ENCODE measurements at places on chromosomes 16 and 17.

DNA sequence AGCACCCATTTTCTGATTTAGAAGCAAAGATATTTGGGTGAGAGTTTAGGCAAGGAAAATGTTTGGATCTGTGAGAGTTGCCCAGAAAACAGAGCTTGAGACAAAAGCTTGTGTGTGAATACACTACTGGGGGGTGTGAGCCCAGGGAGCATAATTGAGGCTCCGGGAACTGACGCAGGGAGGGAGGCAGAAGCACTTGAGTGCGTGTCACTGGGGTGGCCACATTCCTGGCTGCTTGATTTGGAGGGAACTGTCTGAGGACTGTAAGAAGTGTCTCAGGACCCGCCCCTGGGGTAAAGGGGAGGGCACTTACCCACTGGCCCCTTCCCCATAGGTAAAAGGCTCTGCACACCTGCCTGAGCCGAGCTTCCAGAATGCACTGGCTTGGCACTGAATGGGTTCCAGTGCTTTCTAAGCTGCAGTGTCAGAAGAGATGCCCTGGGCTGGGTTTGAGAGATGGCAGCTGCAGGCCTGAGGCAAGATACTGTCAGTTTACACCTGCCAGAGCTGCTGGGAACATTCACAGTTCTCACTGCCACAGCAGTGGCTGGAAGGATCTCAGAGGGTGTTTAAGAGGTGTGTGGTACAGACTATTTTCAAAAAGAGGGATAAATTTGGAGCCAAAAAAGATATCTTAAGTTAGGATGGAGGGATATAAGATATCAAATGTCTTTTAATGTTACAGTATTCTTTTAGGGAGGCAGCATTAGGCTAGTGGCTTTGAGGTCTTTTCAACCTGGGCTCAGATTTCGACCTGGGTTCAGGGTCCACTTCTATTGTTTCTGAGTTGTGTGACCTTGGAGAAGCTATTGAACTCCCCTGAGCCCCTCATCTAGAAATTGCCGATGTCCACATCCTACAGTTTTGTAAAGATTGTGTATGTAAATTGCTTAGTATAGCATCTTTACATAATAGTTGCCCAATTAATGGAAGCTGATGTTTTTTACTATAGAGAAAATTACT is 6.9 kb upstream of the TEX2 start:
- DNase-seq, result no peak

GRCh38 chr16:56258508-56259424 is 67.5 kb downstream of the GNAO1 start:
- no peak for DNase-seq

DNA sequence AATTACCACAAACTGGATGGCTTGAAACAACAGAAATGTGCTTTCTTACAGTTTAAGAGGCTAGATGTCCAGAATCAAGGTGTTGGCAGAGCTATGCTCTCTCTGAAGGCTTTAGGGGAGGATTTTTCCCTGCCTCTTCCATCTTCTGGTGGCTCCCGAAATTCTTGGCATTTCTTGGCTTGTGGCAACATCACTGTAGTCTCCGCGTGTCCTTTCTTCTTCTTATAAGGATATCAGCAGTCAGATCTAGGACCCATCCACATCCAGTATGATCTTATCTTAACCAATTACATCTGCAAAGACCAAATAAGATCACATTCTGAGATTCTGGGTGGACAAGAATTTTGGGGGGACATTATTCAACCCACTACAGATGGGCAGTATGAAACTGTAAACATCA is 119.2 kb upstream of the PMFBP1 start:
- no peak for DNase-seq

DNA sequence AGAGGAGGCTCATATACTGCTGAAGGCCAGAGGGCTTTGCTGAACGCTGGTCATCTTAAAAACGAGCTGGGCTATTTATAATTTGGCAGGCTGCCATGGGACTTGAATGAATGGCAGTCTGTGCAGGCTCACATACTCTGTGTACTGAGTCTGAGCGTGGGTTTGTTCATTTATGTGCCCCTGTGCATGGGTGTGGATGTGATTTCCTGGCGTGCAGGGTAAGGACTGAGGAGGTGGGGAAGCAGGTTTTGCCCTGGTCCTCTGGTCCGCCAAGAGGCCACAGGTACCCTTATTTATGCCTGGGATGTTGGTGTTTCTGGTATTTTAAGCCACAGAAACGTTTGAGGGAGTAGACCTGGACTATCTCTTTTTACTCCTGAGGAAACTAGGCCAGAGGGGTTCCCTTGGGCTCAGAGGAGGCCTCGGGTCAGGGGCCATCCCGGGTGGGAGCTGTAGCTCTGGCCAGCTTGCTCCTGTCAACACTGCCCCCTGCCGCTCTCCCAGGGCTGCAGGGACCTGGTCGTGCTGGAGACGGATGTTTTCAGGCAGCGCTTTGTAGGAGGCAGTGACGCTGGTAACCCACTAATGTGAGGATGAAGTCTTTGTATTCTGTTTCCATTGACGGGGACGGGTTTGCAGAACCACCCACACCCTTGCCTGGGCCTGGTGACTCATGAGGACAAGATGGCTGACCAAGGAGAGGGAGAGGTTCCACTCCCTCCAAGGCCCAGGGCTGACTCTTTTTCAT is 184.4 kb downstream of the MSI2 start:
- DNase-seq, result no peak

DNA sequence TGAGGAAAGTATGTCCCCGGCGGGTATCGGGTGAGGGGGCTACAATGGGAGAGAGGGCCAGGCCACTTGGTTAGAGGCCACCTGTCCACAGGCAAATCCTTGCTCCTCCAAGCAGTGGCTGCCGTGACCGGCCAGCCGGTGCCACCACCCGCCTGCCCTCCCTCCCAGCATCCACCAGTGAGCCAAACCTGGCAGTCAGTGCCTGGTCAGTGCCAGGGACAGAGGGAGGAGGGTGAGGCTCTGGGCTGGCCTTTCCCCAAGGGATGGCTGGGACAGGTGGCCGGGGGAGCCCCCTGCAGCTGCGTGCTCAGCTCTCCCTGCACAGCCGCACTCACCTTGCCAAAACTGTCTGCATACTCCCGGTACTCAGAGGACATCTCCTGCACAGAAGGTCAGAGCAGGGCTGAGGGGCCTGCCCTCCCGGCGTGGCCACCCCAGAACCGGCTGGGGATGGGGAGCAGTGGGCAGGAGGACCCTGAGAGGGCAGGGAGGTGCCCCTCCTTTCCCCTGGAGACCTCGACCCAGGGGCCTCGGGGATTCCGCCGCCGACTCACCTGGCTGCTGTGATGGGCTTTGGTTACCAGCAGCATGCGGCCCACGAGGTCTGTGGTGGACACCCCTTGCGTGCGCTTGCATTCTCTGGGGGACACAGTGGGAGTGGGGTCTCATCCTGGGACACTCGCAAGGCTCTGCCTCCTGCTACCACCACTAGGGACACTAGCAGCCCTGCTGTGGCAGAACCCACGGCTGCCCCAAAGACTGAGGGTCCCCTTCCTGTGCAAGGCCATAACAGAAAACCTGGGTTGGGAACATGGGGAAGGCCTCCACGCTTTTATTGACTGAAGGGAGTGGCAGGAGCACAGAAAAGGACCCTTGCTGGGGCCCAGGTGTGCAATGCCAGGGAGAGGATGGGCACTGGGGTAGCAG is 3.7 kb downstream of the PCYT2 start:
- DNase-seq, result no peak

GRCh38 chr16:57156351-57156703 is 29.5 kb downstream of the PSME3IP1 start:
- no peak for DNase-seq

DNA sequence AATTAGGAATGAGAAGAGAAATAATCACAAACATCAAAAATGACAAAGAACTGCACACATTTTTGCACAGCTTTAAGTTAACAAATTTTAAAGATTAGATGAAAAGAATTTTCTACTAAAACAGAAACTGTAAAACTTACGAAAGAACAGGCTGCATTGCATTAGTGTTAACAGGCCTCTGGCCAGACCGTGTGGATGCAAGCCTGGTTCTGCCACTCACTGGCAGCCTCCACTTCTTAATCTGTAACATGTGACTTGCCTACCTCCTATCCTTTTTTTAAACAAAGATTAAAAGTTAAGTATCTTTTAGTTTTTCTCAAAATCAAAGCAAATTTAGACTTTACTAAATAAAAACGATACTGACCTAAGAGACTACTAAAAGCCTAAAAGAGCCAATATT is 37.5 kb downstream of the CREBBP start:
- DNase-seq, result peak; percentile 20

DNA sequence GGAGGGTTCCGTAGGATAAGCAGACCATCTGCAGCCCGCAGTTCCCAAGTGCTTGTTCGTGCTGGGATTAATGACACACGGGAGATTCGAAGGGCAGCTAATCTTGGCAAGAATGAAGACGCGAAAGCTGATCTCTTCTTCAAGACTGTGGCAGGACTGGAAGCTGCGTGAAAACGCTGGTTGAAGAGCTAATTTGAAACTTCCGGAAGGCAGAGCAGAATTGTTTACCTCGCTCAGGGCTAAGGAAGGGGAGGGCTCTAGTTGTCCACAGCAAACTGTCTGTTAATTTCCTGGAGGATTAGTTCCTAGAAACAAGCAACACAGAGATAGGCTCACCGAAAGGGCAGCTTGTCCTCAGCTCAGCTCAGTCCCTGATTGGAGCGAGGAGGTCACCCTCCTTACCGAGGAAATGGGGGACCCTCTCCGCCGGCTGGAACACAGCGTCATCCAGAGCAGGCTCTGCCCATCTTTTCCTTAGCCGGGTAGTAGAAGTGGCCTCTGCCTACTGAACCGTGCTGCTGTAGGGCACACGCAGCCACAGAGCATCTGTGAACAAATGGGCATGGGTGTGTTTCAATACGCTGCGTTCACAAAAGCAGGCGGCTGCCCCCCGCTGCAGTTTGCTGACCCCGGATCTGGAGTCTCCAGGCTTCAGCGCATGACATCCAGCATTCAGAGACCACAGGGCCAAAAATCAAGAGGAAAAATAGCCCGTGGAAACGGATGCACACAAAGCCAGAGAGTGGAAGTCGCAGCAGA is 16.7 kb upstream of the BAIAP2 start:
- no peak for DNase-seq

DNA sequence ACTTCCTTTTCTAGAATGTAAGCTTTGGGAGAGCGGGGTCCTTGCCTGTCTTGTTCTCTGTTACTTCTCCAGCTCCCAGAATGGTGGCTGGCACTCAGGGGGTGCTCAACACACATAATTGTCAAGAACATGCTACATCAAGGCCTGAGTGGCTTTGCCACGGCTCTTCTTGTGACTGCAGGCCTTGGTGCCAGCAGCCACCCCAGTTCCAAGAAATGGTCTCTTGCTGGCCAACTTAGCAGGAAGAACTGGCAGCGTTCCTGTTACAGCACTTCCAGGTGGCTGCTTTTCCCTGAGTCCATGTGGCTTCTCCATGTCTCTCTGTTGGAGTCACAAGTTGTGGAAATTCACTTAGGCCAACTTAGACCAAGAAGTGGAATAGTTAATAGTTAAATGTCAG is 36.1 kb downstream of the PRKCB start:
- DNase-seq, result no peak

- DNase-seq, result no peak
Observed at GRCh38 chr16:17328932-17329331, 141.8 kb downstream of the XYLT1 start.

GRCh38 chr17:57242148-57242547 is 14.2 kb upstream of the MSI2 start:
- no peak for DNase-seq

- DNase-seq, result peak; percentile 24
Observed at GRCh38 chr16:17921357-17921978, 415.1 kb downstream of the NPIPA8 start.

DNA sequence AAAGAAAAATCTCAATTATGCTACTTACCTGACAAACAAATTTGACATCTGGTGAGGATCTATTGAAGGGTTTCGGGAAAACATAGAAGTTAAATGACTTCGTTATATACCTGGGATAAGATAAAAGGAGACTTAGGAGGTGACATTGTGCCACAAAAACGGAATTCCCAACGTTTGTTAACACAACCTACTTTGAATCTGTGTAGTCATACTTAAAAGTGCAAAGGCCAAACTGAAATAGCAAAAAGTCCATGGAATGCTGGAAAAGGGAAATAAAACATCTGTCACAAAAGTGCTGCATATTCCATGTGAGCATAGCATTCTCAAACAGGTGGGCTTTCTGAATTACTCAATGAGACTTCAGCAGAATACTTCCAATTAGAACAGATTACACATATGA is 3.0 kb downstream of the PARN start:
- DNase-seq, result no peak

GRCh38 chr17:77451245-77451893 is 310.6 kb downstream of the SEC14L1 start:
- DNase-seq, result no peak

GRCh38 chr17:47850692-47851573 is at the start of gene SP6:
TSS of gene SP6 (minus strand) at chr17:47851163. CDS start at chr17:47848429, 2,734 bp downstream.
- no peak for DNase-seq

DNA sequence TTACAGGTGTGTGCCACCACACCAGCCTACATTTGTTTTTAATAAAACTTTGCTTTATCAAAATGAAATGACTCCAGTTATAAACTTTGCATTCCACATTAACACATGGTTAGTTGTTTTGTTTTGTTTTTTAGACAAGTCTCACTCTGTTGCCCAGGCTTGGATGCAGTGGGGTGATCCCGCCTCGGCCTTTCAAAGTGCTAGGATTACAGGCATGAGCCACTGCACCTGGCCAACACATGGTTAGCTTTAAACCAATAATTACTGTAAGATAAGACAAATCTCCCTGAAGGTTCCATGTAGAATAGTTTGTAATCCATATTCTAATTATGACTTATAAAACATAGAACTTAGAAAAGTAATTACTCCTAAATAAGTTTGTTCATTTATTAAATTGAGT is 89.8 kb upstream of the MED13 start:
- no peak for DNase-seq

- no peak for DNase-seq
Observed at GRCh38 chr16:85639529-85640253, 26.6 kb downstream of the GSE1 start.

DNA sequence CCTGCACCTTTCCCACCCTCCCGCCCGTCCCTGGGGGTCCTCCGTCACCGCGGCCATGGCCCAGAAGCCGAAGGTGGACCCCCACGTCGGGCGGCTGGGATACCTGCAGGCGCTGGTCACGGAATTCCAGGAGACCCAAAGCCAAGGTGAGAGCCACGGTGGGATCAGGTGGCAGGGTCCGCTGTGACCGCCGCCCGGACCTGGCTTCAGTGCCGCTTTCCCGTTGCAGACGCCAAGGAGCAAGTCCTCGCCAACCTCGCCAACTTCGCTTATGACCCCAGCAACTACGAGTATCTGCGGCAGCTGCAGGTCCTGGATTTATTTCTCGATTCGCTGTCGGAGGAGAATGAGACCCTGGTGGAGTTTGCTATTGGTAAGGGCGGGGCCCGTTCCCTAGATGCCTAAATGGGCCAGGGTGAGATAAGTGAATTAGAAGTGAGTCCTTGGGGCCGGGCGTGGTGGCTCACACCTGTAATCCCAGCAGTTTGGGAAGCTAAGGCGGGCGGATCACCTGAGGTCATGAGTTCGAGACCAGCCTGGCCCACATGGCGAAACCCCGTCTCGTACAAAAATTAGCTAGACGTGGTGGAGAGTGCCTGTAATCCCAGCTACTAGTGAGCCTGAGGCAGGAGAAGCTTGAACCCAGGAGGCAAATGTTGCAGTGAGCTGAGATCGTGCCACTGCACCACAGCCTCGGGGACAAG is 617 bp downstream of the ARMC7 start:
- no peak for DNase-seq

- DNase-seq, result no peak
Observed at GRCh38 chr16:81492311-81492761, 47.7 kb downstream of the CMIP start.

GRCh38 chr17:33806631-33807030 is 448.5 kb upstream of the CCL2 start:
- no peak for DNase-seq

Data from NK-92 treated with Interleukin-12 subunit alpha and Interleukin-12 subunit beta, amount 100 ng/mL, for 24 hours (cell line).